Mesenteric fat pad (tissue), 1 donor: ENCODE measurements at places on chromosomes 5 and 9. TPM values are rescaled to one million over a fixed set of nuclear protein-coding genes. Genes with fewer than 3 reads are reported as not detected.

Gene ZBTB34
- total RNA-seq: 9.4 TPM

Gene HAND1
- not detected for total RNA-seq

Gene ZNF879
- total RNA-seq: 3.3 TPM

Gene RICTOR
- total RNA-seq: 27.1 TPM

Gene FCN2
- total RNA-seq: 1.2 TPM

Gene DEPDC1B
- 0.35 TPM for total RNA-seq

Gene SPATA31D4
- total RNA-seq: not detected

Gene GFPT2
- 187 TPM for total RNA-seq

Gene ZNF366
- 13.8 TPM for total RNA-seq

Gene ACTBL2
- total RNA-seq: not detected
